Central memory CD4-positive, alpha-beta T cell (primary cell): ENCODE measurements at places on chromosomes 3 and 15.

DNA sequence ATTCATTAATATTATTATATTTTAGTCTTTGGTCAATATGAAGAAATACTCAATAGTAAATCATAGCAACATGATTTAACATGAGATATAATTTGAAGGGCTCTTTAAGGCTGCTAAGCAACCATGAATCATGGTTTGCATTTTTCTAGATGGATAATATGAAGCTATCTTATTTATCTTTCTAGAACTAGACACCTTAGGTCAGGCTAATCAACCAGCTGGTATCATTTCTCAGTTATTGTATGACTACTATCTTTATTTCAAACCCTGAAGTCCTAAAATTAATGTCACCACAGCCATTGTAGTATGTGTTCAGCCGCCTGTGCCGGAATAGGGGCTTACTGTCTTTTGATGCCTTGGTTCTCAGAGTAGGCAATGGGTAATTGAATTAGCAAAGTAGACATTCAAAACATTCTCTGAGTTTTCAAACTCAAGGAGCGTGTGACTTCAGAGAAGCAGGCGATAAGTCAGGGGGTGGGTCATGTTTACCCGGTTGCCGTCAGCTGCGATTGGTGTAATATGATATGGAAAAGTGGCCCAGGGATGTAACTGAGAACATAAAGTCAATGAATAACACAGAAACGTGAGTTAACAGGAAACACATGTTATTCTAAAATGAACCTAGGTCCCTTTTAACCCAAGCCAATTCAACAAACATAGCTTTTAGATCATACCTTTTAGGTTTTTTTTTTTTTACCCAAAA, 93.4 kb upstream of the CTDSPL start:
- no peak for DNase-seq

- no peak for DNase-seq
Measured at GRCh38 chr15:38041576-38041975, 107.1 kb downstream of the TMCO5A start.

- no peak for DNase-seq
Measured at GRCh38 chr3:144229953-144230352, 258.3 kb downstream of the DIPK2A start.

GRCh38 chr3:56477646-56478045, 9.4 kb upstream of the ERC2 start:
- DNase-seq, result no peak

DNA sequence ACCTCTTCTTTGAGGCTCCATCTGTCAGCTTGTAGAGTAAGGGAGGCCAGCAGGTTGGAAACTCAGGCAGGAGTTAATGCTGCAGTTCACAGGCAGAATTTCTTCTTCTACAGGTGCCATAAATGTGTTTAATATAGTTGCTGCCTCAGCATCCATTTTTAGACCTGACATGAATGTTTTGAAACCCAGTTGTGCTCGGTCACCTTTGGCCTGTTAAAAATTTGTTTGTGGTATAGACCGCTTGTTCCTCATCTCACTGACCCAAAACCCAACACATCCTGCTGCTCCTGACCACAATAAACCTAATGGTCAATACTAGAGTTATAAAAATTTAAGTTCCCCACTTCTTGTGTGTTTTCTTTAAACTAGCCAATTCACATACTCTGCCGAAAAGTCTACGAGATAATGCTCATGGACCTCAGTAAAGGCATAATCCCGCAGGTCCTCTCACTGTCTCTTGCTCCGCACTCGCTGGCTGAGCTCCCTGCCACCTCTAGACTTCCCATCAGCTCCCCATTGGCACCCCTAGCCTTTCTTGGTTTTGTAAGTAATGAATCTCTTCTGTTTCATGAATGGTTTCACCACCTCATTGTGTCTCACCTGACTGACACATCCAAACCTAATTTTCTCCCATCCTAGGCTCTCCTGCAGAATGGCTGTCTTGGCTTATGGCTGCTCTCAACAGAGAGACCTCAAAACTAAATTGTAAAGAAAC, 138.5 kb upstream of the STRIT1 start:
- DNase-seq, result no peak

DNA sequence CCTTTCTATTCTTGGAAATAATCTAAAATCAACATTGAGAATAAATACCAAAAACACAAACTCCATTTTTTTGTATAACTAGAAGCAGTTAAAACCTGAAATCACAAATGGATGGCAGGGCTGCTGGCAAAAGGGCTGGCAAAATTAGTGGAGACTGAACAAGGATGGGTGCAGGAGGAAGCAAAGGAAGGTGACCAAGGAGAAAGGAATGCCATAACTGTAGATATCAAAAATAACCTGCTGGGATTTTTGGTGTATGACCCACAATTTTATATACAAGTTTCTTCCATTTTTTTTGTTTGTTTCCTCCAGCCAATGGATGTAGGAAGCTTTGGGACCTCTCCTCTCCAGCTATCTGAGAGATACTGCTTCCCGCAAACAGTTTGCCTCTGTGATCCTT, 12.7 kb downstream of the CFAP44 start:
- no peak for DNase-seq

GRCh38 chr3:178602856-178603255, 66.6 kb downstream of the KCNMB2 start:
- no peak for DNase-seq

- no peak for DNase-seq
Measured at GRCh38 chr3:35448681-35449080, 190.6 kb upstream of the ARPP21 start.

- no peak for DNase-seq
Measured at GRCh38 chr3:131518680-131519079, 15.9 kb upstream of the MRPL3 start.

DNA sequence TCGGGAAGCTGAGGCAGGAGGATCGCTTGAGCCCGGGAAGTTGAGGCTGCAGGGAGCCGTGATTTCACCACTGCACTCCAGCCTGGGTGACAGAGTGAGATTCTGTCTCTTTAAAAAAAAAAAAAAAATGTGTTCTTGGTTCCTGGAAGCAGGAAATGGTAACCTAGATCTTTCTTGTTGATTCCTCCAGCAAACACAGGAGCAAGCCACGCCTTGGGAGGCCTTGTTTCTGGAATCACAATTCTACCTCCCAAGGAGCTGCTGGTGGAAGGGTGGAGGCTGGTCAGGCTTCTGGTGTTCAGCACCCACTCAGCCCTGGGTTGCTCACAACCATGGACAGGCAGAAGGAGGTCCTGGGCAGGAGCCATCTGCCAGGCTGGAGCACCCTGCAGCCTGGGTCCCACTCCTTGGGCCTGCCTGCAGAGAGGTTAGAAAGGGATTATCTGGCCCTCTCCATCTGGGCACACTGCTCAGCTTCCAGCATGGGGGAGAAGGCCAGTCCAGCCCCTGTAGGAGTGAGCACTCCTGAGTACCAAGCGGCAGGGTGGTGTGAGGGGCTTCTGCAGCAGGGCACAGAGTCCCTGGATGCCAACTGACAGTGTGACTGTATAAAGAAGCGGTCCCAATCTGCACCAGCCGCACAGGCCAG, 65.6 kb downstream of the ABTB1 start:
- DNase-seq, result no peak
